ENCODE measurements at places on chromosomes 1 and 21. TPM values are rescaled to one million over a fixed set of nuclear protein-coding genes. Genes with fewer than 3 reads are reported as not detected.

TM2D1 gene
- 48.6 TPM for total RNA-seq

DNA sequence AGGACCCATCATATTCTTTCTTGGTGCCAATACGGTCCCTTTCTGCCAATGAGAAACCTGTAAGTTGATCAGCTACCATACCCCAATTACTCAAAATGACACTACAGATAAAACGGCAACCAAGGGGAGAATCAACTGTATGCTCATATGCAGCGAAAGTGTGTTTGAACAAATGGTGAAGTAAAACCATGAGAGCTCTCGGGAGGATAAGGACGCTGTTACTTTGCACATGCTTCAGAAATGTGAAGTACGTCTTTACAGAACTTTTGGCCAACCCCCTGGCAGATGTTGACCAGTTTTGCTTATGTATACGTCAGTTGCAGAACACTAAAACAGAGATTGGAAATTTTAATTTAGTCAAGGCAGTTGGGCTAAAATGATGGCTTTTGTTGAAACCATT lies 79.6 kb downstream of the PROX1 start:
- no peaks in the 10 kb centered on the region for H3K4me1 ChIP-seq
- H3K4me3 ChIP-seq: no peak overlapping the region
- no peaks in the 10 kb centered on the region for H3K27me3 ChIP-seq
- no peak overlapping the region for H3K27ac ChIP-seq

DNA sequence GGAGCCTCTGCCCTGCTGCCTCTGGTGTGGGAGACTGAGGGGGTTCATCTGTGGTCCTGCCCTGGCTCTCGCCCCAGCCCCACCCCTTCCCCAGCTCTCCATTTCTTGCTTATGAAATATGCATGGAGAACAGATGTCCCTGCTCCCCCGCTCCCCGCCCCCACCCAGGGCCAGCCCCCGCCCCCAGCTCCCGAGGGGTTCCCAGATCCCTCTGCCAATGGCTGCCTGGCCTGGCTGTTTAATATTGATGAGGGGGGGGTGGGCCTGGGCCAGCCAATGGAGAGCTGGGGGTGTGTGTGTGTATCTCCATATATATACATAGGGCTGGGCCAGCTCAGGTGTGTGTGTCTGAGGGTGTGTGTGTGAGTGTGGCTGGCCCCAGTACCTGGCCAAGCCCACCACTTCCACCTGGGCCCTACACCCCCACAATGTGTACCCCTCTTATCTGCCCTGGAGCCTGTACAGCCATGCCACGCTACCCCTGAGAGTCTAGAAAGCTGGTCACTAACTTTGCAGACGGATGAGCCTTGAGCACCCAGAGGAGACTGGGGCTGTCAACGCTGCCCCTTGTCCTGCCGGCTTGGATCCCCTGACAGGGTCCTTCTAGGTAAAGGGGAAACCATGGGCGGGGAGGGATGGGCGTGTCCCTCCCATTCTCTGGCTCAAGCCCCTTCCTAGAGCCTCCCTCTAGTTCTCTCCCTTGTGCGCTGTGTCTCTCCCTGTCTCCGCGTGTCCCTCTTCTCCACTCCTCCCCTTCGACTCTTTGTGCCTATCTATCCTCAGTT lies at the start of gene NHLH1:
Gene NHLH1 (plus strand): TSS at position 341 of the 785 bp plus-strand sequence. CDS start 3,661 bp downstream, outside the sequence.
- H3K27ac ChIP-seq: no peak within 1 kb of the TSS
- no peaks in the 10 kb centered on the region for H3K27me3 ChIP-seq
- peak; percentile 52 for DNase-seq
- no peak within 1 kb of the TSS for H3K4me3 ChIP-seq

DNA sequence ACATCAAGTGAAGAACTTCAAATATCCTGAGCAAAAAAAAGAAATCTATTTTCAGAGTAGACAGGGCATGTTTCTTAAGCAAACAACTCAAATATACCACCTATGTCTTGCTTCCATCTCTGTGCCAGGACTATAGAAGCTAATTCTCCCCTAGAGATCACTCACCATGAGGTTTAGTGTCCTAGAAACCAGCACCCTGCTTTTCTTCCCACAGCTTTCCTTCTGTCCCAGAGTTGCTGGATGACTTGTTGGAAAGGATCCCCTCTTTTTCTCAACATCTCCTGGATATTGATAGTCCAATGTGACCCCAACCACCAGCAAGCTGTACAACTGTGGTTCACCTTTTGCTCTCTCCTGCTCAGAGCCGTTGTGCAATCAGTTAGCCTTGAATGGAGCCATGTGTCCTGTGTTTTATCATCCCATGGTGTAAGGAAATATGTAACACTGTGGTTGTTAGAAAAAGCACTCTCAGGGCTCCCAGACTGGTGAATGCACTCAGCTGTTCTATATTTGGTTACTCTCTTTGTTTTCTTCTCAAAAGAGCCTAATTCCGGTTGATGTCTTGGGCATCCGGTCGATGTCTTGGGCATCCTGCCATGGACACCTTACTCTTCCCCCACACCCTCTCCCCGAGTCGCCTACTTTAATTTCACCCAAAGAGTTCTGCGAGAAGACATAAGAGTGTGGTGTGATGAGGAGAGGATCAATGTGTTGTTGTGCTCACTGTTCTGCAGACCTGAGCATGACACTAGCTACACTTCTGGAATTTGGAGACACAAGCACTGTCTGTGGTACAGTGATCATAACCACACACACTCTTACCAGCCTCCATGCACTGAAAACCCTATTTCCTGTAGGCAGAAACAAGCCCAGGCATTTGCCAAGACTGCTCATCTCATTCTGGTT lies 1.7 kb downstream of the TNFSF4 start:
- no peaks in the 10 kb centered on the region for H3K36me3 ChIP-seq
- H3K27ac ChIP-seq: no peak overlapping the region
- DNase-seq: no peak
- peaks cover 6% of the 10 kb centered on the region for H3K4me1 ChIP-seq
- H3K4me3 ChIP-seq: no peak overlapping the region
- no peaks in the 10 kb centered on the region for H3K27me3 ChIP-seq

- no peak overlapping the region for H3K4me3 ChIP-seq
- DNase-seq: no peak
- H3K27me3 ChIP-seq: no peaks in the 10 kb centered on the region
- no peak overlapping the region for H3K27ac ChIP-seq
- H3K4me1 ChIP-seq: no peaks in the 10 kb centered on the region
Measured at GRCh38 chr1:74596717-74597116, 76.9 kb downstream of the ERICH3 start.

- no peak for DNase-seq
- H3K4me3 ChIP-seq: peak within 1 kb of the TSS; percentile 78
- H3K27me3 ChIP-seq: no peaks in the 10 kb centered on the region
Measured at GRCh38 chr1:89820422-89821321, at the start of gene LRRC8D. TSS of gene LRRC8D (plus strand) at chr1:89821032. CDS start at chr1:89933069, 112,037 bp downstream.

GRCh38 chr1:94322696-94323095 lies 85.3 kb upstream of the ARHGAP29 start:
- H3K27ac ChIP-seq: no peak overlapping the region
- no peak overlapping the region for H3K4me3 ChIP-seq
- no peak for DNase-seq
- no peaks in the 10 kb centered on the region for H3K27me3 ChIP-seq
- H3K36me3 ChIP-seq: no peaks in the 10 kb centered on the region

TP73 gene
- 8.1 TPM for total RNA-seq

TNNT2 gene
- total RNA-seq: 9.8 TPM

DNA sequence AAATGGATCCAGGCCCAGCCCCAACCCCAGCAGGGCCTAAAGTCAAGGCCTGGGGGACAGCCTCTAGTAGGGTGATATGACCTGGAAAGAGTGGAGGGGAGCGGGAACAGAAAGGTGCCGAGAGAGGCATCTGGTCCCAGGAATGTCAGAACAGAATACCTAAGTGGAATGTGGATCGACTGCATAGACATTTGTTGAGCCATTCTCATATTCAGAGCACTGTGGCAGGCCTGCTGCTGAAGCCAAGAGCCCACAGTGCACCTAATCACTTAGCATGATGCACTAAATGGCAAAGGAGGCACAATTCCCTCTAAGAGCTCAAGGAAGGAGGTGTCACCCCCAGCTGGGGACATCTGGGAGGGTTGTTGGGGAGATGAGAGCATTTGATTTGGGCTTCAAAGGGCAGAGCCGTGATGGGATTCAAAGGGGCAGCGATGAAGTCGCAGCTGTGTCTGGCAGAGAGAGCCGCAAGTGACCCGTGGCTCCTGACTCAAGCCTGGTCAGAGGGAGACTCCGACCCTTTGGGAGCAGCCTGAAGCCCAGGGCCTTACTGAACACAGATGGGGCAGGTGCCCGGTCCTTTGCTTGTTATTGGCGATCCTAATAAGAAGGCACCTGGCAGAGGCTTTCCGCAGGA lies 8.6 kb upstream of the PKP1 start:
- H3K27me3 ChIP-seq: no peaks in the 10 kb centered on the region
- H3K36me3 ChIP-seq: no peaks in the 10 kb centered on the region
- H3K27ac ChIP-seq: peak overlapping the region; percentile 47
- H3K4me3 ChIP-seq: no peak overlapping the region

CHD1L gene
- total RNA-seq: 22.3 TPM

DYNLT5 gene
- 0.98 TPM for total RNA-seq

DNA sequence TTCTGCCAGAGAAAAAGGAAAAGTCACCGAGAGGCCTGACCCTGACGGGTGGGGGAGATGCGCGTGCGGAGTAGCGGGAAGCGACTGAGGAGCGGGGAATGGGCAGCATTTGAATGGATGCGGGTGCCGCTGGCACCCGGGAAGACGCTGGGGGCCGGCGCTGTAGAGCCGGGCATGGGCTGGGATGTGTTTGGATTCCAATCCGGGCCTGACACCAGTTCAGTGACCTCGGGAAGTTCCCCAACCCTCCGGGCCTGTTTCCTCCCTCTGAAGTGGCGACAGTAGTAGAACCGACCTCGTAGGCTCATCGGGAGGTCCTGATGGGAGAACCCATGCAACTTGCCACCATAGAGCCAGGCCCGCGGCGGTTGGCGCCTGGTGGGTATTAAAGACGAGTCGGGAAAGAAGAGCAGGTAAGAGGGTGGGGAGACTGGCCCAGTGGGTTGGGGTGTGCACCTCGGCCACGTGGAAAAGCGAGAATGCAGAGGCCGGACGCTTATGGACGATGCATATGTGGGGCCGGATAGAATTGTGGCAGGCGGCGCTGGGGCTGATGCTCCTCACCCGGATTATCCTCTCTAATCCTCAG lies 642 bp upstream of the SLC16A1 start:
- peaks cover 57% of the 10 kb centered on the region for H3K4me1 ChIP-seq
- H3K36me3 ChIP-seq: no peaks in the 10 kb centered on the region
- no peak for DNase-seq
- H3K27ac ChIP-seq: peak overlapping the region; percentile 92
- H3K27me3 ChIP-seq: no peaks in the 10 kb centered on the region

DNA sequence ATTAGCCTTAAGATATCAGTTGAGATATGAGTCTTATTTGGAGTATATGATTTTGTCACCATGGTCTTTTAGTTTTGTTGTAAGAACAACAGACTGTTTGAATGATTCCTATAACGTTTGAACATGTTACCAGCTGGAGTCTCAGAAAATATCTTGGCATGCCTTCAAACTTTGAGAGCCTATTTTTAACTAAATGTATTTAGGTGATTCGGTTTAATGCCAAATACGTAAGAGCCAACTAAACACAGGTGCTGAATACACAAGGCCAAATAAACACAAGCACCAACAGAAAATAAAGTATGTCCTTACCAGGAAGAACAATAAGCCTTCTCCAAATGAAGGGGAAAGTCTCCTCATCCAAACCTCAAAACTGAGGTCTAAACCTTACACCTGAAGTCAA lies 48.6 kb downstream of the PRKACB start:
- no peaks in the 10 kb centered on the region for H3K36me3 ChIP-seq
- no peak overlapping the region for H3K27ac ChIP-seq
- no peak for DNase-seq
- H3K4me3 ChIP-seq: no peak overlapping the region

ST6GALNAC5 gene
- 9.6 TPM for total RNA-seq

CYP4Z1 gene
- total RNA-seq: 1.2 TPM

GRCh38 chr1:118960026-118960561 lies 28.0 kb downstream of the TBX15 start:
- DNase-seq: no peak
- H3K27ac ChIP-seq: no peak overlapping the region
- no peaks in the 10 kb centered on the region for H3K27me3 ChIP-seq
- H3K4me3 ChIP-seq: no peak overlapping the region

MIXL1 gene
- not detected for total RNA-seq

C1orf94 gene
- not detected for total RNA-seq

DNA sequence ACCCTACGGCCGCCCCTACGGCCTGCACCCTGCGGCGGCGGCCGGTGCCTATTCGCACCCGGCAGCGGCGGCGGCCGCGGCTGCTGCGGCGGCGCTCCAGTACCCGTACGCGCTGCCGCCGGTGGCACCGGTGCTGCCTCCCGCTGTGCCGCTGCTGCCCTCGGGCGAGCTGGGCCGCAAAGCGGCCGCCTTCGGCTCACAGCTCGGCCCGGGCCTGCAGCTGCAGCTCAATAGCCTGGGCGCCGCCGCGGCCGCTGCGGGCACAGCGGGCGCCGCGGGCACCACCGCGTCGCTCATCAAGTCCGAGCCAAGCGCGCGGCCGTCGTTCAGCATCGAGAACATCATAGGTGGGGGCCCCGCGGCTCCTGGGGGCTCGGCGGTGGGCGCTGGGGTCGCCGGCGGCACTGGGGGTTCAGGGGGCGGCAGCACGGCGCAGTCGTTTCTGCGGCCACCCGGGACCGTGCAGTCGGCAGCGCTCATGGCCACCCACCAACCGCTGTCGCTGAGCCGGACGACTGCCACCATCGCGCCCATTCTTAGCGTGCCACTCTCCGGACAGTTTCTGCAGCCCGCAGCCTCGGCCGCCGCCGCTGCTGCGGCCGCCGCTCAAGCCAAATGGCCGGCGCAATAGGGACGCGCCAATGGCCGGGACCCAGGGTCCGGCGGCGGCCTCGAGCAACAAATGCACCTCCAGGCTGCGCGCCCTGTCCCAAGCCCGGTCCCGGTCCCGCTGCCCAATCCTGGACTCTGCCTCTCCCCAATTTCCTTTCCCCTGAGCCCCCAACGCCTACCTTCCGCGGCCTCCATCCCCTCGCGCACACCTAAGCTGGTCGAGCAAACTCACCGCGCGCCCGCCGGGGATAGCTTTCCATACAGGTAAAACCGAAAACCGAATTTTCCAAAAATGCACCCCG lies 1.8 kb downstream of the FOXD3 start:
- peaks cover 29% of the 10 kb centered on the region for H3K4me1 ChIP-seq
- peaks cover 48% of the 10 kb centered on the region for H3K27me3 ChIP-seq
- DNase-seq: no peak
- no peak overlapping the region for H3K27ac ChIP-seq
- peak overlapping the region; percentile 69 for H3K4me3 ChIP-seq

- H3K4me3 ChIP-seq: no peak overlapping the region
- no peaks in the 10 kb centered on the region for H3K36me3 ChIP-seq
- DNase-seq: no peak
- H3K27ac ChIP-seq: no peak overlapping the region
- H3K27me3 ChIP-seq: no peaks in the 10 kb centered on the region
Measured at GRCh38 chr1:67226688-67227087, 60.4 kb downstream of the IL23R start.

CELA2A gene
- not detected for total RNA-seq

All from vagina (tissue), 2 donors.